ENCODE measurements at places on chromosomes 6 and 20.
A peak's percentile ranks its signal among the peaks of the same experiment; 100 is the strongest.

DNA sequence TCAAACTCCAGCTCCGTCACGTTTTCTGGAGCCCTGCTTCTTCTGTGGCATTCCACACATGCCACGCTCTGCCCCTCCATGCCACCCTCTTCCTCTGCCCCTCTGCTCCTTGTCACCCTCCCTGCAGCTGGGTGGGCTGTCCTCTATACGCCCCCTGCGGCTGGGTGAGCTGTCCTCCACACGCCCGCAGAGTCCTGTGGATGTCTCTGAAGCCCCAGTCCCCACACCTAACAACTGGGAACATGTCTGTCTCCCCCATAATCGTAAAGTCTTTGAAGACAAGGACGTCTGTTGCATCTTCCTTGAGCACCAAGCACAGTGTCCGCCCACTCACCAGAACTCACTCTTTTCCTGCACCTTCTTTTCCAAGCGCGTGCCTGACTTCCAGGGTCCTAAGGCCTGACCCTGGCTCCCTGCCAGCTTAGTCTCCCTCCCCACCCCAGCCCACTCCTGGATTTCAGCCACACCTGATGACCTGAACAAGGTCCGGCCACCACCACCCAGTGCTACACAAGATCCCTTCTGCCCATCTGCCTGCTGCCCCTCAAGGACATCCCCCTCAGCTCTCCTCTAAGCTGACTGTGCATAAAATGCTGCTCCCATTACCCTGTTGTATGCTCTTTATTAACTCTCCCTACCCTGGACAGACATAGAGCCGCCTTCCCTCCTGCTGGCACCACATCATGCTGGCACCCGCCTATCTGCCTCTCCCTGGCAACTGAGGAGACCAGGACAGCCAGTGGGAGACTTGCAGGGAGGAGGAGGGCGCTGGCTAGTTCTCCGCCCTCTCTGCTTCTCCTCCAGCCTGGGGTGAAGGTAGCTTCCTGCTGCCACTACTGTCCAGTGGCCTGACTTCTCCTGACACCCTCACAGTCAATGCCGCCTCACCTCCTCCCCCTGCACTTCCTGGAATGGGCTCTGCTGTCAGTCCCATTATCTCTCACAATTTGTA, 10.7 kb upstream of the PRR18 start:
- no peak for DNase-seq

DNA sequence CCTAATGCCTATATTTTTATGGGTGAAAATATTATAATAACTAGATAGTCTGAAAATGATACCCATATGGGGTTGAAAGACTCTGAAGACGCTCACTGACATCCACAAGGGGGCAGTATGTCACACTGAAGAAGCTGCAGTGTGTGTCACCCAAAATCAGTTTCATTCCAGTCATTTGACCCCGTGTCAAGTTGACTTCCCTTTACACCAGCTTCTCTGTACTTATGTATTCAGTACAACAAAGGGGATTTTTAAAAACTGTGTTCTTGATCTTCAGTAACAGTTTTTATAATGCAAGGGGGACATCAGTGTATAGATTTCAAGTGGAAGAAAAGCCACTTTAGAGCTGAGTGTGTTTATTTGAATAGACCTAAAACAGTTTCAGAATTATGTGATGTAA, 19.3 kb downstream of the FAXC start:
- DNase-seq = peak; percentile 50

- DNase-seq = no peak
Measured at GRCh38 chr6:159969204-159969912, 476 bp downstream of the IGF2R start.

DNA sequence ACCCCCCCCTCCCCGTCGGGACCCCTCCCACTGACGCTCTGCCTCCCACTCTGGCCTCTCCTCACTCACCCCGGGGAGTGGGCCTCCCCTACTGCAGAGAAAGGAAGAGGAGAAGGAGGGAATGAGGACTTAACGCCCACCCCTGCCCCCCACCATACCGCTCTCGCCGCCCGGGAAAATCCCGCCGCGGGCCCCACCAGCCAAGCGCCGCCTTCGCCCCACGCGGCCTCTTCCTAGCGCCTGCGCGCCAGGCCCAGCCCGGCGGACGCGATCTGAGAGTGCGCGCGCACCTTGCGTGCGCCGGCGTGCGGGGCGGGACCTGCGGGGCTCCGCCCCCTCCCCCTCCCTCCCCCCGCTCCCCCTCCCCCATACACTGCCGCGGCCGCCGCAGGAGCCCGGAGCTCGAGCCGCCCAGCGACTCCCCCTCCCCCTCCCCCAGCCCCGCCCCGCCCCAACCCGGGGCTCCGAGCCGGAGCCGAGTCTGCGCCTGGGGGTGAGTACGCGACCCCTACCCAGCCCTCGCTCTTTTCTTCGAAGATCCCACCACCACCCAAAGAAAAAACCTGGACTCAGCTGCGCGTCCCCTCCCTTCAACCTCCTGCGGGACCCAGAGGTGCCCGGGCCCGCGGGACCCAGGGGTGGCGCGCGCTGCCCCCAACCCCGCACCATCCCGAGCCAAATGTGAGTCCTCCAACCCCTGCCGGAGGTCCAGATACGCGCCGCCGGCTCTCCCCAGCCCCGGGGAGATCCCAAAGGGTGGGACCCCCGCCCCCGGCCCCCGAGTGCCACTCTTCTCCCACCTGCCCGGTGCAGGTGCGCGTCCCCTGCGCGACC, at the start of the genes MRPL14 and TMEM63B:
Gene MRPL14 (minus strand): TSS at position 267 of the 834 bp plus-strand sequence. CDS start 10,841 bp downstream, outside the sequence.
Gene TMEM63B (plus strand): TSS at position 369 of the 834 bp plus-strand sequence. CDS start 7,031 bp downstream, outside the sequence.
- peak; percentile 74 for DNase-seq

GRCh38 chr6:57283106-57283505, 34.3 kb upstream of the PRIM2 start:
- DNase-seq = no peak

- DNase-seq = no peak
Measured at GRCh38 chr6:89272596-89272995, 42.5 kb downstream of the GABRR2 start.

- no peak for DNase-seq
Measured at GRCh38 chr6:39696986-39697788, 28.0 kb downstream of the KIF6 start.

DNA sequence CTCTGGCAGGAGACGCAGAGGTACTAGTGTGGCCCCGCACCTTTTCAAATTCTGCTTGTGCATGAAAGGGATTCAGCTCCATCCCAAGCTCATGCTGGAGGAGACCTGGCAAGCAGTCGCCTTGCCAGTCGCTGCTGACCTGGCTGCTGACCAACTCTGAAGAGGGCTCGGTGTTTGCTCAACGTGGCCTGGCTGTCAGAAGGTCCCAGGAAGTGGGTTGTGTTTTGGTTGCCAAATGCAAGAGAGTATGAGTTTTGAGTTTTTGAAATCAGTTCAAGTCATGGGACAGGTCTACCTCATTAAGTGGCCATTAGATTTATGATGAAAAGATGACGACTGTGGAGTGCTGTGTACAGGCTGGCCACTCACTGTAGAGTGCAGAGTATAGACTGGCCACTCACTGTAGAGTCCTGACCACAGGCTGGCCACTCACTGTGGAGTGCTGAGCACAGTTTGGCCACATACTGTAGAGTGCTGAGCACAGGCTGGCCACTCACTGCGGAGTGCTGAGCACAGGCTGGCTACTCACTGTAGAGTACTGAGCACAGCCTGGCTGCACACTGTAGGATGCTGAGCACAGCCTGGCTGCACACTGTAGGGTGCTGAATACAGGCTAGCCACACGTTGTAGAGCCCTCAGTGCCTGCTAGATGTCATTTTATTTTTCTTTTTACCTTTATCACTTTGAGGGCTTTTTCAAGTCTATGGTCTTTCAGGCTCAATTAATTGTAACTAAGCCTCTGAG, 193.9 kb downstream of the ZNF217 start:
- no peak for DNase-seq

GRCh38 chr20:53302695-53303412, 290.8 kb downstream of the ZNF217 start:
- DNase-seq = no peak

GRCh38 chr6:166862287-166862977, 93.9 kb downstream of the RNASET2 start:
- DNase-seq = no peak

DNA sequence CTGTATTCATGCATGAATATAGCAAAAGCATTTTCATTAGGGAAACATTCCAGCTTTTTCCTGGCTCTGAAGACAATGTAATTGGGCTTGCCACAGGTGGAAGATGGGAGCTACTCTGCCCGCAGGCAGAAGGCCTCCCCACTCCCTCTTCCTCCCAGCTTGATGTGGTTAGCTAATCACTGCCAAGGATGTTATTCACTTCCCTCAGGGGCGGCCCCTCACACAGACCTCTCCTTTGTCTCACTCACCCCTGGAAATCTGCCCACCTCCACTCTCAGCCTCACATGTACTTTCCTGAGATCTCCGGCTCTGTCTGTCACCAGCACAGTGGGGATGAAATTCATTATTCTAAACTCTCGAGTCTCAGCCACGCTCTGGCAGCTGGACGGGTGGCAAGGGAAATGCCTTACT, 100.7 kb downstream of the ANKRD60 start:
- no peak for DNase-seq

DNA sequence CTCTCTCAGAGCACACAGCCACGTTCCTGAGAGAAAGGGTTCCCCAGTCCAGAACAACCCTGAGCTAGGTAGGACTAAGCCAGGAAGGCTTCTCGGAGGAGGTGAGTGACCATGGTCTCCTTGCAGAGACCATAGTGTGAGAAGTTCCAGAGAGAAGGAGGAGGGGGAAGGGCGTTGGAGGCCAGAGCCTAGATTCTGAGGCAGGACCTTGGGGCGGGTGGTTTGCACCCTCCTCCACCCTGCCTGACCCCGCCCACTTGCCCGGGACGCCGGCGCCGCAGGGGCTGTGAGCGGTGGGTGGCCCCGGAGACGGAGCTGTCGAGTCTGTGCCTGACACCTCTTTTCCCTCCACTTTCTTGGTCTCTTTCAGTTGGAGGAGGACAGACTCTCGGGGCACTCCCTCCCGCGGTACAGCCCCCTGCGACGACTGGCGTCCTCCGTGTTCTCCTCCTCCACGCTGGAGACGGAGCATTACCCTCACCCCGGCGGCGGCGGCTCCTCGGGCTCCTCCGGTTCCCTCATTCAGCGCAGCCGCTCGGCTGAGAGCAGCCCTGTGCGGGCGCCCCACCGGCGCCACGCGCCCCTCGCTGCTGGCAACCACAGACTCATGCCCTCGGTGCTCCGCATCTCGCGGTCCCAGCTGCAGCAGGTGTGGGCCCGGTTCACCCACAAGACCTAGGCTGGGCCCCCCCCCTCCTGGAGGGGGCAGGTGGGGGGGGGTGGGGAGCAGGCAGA, 26.2 kb downstream of the TTBK1 start:
- no peak for DNase-seq

GRCh38 chr6:44228836-44229235, 5.4 kb downstream of the SLC29A1 start:
- no peak for DNase-seq

- no peak for DNase-seq
Measured at GRCh38 chr6:118252474-118252873, 295.6 kb upstream of the PLN start.

DNA sequence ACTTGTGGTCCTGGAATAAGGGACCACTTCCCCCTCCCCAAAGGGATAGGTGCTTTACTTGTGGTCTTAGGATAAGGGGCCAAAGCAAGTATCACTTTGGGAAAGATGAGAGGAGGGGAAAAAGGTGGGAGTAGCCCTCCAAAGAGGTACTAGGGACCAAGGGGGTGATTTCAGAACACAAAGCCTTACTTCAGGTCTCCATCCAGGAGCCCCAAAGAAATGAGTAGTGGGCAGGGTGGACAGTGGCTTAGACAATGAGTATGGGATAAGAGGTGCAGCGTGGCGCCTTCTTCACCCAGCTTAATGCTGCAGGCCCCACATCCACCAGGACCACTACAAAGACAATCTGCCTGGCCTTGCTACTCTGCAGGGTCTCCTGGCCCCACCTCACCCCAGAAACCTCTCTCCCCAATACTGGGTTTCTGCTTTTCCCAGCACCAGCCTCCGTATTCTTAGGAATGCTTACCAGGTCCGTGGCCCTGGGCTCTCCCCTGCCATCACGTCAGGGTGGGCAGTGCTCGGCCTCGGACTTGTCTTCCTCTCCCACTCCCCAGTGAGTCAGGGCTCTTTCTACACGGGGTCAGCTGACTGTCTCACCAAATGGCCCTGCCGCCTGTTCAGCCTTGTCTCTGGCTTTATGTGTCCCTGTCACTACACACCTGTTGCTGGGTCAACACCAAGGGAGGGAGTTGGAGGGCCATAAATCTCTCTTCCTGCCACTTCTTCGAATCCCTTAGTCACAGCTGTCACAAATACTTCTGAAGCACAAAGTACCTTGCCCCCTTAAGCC, 3.1 kb downstream of the NNAT start:
- no peak for DNase-seq

- DNase-seq = no peak
Measured at GRCh38 chr20:15654208-15654649, 919.0 kb downstream of the KIF16B start.

DNA sequence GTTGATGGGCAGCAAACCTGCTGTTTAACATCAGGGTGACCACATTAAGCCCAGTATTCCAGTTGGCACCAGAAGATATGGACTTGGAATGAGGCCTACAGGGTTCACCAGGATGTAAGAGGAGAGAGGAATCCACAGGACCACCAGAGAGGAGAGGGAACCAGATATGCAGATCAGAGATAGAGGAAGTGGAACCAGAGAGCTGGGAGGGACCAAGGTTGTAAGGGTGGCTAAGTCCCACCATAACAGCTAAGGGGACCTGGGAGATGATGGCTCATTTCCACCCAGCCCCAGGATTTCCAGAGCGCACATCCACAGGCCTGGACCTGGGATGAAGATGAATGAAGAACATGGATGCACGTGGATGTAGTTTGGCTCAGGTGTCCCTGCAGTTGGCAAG, 11.1 kb downstream of the BTN2A1 start:
- no peak for DNase-seq

DNA sequence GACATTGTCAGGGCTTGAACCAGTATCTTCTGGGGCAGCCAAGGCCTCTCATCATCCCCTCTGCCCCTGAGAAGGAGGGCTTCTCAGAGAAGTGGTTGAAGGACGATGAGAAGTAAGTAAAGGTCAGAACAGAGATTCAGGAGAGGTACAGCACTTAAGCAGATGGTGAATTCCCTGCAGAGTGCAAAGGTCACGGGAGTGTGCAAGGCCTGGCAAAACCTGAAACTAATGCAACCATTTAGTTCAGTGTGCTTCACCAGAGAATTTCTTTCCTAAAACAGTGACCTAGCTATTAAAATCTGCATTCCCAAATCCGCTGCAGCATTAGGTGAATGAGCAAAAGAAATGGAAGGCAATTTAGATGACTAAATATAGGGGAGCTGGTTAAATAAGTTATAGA, 58.4 kb downstream of the TRERF1 start:
- DNase-seq = no peak

- DNase-seq = no peak
Measured at GRCh38 chr6:167849846-167850459, 23.2 kb downstream of the AFDN start.

- no peak for DNase-seq
Measured at GRCh38 chr6:130681028-130681427, 146.2 kb upstream of the SMLR1 start.
